ENCODE measurements at places on chromosomes 13 and 19.

DNA sequence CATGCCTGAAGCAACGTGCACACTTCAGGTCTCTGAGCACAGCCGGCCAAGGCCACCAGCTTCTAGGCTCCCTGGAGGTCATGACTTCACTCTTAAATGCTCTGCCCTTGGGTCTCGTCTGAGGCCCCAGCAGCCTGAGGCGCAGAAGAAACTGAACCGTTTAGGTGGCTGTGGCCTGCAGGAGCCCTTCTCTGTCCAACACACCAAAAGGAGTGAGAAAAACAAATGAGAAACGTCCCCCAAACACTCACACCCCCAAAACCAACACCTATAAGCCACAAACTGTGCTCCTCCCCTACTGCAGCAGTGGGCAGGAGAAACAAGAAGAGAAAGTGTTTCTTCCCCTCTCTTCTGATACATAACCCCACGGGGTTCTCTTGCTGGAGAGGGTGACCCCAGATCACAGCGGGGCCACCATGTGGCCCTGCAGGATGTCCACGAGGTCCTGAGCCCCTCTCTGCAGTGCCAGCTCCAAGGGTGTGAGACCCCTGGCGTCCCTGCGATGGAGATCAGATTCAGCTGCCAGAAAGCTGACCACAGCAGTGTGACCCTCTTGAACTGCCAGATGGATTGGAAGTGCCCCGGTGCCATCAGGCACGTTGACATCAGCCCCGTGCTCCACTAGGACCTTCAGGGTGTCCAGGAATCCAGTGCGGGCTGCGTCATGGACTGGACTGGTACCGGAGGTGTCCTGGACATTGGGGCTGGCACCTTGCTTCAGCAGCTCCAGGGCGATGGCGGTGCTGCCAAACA is 1.0 kb upstream of the KRI1 start:
- DNase-seq: peak; percentile 11

- DNase-seq: no peak
Observed at GRCh38 chr13:93397619-93398018, 171.0 kb downstream of the GPC6 start.

- DNase-seq: no peak
Observed at GRCh38 chr13:75445717-75446499, 36.1 kb downstream of the TBC1D4 start.

GRCh38 chr13:110237875-110238817 is 68.8 kb downstream of the COL4A1 start:
- no peak for DNase-seq

GRCh38 chr19:49333418-49333805 is 1.8 kb upstream of the CD37 start:
- DNase-seq: no peak

DNA sequence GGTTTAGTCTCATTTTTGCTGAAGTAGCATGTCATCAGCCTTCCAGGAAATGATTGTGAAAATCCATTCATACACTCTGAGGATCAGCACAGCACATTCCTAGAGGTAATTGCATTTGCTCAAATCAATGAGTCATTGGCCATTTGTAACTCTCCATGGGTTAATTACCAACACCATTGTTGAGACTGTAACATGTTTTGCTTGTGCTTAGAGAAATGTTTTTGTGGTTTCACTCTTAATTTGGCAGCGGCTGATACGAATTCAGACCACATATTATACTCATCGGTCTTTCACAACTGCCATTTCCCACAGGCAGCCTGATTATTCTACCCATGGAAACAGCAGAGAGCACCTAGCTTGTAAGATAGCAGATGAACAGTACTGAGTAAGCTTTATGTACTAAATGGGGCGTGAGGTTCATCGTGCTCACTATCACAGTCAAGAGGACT is 110.3 kb downstream of the NHLRC3 start:
- no peak for DNase-seq

GRCh38 chr13:26186995-26187394 is 35.1 kb downstream of the RNF6 start:
- no peak for DNase-seq

DNA sequence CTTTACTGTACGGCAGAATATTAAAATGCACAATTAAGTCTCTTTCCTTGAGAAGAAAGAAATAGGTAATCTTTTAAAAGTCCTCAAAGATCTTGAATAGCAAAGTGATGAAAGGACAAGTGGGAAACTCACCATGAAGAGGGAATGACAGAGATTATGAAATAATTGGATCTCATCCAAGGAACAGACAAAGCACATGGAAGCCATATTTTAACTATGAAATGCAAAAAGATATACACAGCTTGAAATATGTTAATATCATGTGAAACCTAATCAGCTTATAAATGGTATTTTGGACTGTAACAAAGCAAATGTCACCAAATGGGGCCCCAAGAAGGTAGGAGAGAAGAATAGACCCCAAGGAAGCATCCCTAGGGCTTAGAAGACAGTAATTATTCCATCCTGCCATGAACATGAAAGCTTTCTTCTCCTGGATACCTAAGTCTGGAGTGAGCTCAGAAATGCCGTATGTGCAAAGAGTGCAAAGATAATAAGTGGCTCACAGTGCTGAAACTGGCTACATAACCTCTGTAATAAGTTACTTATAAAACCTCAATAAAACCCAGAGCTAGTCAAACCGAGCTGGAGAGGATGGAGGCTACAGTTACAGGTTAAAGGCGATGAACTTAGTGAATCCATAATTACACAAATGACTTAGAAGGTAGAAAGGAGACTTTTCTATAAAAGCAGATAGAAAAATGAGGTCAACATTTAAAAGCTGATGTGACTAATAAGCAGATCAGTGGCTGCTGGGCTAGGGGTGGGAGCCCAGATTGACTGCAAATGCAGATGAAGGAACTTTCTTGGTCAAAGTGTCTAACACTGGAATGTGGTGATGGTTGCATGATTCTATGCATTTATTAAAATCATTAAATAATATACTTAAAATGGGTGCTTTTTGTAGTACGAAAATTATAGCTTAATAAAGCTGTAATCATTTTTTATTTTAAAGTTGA is 34.4 kb downstream of the DCLK1 start:
- DNase-seq: no peak

- DNase-seq: no peak
Observed at GRCh38 chr13:49399801-49400472, 43.9 kb downstream of the CAB39L start.

DNA sequence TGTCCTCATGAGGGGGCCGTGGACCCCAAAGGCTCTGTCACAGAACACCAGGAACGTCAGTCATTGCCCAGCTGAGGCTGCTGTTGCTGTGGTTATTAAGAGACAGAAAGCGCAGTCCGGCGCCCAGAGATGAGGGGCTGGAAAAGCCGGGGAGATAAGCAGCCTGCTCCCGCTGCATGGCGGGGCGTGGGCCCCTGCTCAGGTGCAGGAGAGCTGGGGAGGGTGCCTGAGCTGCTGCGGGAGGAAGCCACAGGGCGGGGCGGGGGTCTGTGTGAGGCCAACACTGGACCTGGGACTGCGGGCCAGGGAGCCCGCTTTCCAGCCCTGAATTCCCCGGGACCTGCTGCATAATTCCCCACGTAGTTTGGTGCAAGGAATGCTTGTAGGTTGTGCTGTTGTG is 11.3 kb downstream of the SOX1 start:
- no peak for DNase-seq
